ENCODE measurements at places on chromosomes 1 and 21. TPM values are rescaled to one million over a fixed set of nuclear protein-coding genes. Genes with fewer than 3 reads are reported as not detected.

ST6GALNAC3 gene
- 12.9 TPM for total RNA-seq

ACKR1 gene
- total RNA-seq: 110 TPM

DNA sequence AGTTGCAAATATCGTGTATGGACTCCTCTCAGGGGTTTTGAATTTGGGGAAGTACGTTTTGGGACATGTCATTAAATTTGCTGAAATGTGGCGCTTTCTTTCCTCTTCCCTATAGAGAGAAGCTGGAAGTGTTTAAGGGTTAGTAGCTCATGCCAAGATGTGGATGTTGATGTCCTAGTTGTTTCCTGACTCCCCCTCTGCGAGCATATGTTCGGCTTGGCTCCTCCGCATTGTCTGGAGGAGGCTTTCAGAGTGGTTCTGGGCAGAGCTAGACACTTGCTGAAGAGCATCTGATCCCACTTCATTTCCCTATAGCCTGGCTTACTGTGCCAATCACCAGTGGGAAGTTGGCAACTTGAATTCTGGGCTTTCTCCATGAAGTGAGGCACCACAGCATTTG lies 347.4 kb upstream of the B3GALT2 start:
- DNase-seq: no peak

GRCh38 chr1:37465593-37466517 lies 8.5 kb upstream of the ZC3H12A start:
- no peak for DNase-seq

- no peak for DNase-seq
Observed at GRCh38 chr1:97907886-97908285, 12.9 kb downstream of the DPYD start.

GRCh38 chr1:174217248-174217647 lies 57.9 kb downstream of the RABGAP1L start:
- DNase-seq: no peak

- DNase-seq: no peak
Observed at GRCh38 chr1:35847935-35848565, 35.0 kb upstream of the AGO1 start.

GRCh38 chr21:44934276-44934675 lies 5.6 kb upstream of the SLX9 start:
- DNase-seq: no peak

Data from posterior vena cava (tissue), 2 donors.